ENCODE measurements at places on chromosomes 1 and 21. TPM values are rescaled to one million over a fixed set of nuclear protein-coding genes. Genes with fewer than 3 reads are reported as not detected.

The CAPN9 gene
- total RNA-seq, result 0.28 TPM

The NID1 gene
- total RNA-seq, result 43.7 TPM

The VANGL1 gene
- total RNA-seq, result 13.6 TPM

The ALG14 gene
- total RNA-seq, result 6.1 TPM

The HSPA6 gene
- 0.60 TPM for total RNA-seq

The S100A5 gene
- total RNA-seq, result not detected

The PPFIA4 gene
- total RNA-seq, result 9.4 TPM

The S100A12 gene
- total RNA-seq, result not detected

The MAGOH gene
- 74.2 TPM for total RNA-seq

The RNU1-1 gene
- total RNA-seq, result 1,622 TPM

The ZFP69 gene
- total RNA-seq, result 2.6 TPM

The CYP4B1 gene
- total RNA-seq, result not detected

The RORC gene
- not detected for total RNA-seq

The MXRA8 gene
- 4.9 TPM for total RNA-seq

The FMOD gene
- 36.3 TPM for total RNA-seq

The IL22RA1 gene
- total RNA-seq, result 2.5 TPM

The WNT3A gene
- total RNA-seq, result 0.09 TPM

The LHX8 gene
- not detected for total RNA-seq

The IL19 gene
- total RNA-seq, result not detected

The CCDC17 gene
- 2.4 TPM for total RNA-seq

The OR2T35 gene
- total RNA-seq, result not detected

The TRIM67 gene
- 0.58 TPM for total RNA-seq

The ACADM gene
- total RNA-seq, result 44.4 TPM
